ENCODE measurements at places on chromosomes 7 and 10.
A peak's percentile ranks its signal among the peaks of the same experiment; 100 is the strongest.

DNA sequence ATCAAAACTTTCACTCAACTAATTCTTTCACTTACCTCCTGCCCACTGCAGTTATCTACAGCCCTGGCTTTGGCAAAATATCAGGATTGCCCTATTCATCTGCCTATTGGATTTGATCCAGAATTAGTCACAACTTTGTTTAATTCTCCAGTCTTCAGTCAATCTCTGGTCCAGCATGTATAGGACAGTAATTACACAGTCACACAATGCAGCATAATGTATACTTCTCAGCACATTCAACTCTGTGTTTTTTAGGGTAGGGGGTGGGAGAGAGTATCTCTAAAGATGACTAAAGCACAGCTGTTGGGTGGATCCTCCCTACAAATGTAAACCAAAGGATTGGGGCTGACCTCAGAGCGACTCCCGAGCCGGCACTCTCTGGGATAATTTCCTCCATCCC, 17.7 kb upstream of the NRP1 start:
- peak; percentile 51 for DNase-seq

DNA sequence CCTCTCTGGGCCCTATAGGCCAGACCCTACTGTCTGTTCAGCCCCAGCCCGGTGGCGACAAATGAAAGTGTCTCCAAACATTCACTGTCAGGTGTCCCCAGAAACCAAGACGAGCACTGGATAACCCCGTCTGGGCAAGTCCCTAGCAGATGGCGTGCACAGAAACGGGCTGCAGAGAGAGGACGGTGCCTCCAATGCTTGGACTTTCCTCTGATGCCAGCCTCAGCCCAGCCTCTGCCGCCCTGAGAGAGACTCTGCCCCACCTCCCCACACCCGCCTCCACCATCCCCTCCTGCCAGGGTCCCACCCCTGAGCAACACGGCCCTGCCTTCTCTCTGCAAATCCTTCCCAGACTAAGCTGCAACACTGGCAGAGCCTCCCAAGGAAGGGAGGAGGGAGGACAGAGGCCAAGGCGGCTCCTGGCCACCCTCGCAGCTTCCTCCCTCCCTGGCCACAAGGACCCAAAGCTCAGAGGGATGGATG, 7.4 kb upstream of the LFNG start:
- no peak for DNase-seq

DNA sequence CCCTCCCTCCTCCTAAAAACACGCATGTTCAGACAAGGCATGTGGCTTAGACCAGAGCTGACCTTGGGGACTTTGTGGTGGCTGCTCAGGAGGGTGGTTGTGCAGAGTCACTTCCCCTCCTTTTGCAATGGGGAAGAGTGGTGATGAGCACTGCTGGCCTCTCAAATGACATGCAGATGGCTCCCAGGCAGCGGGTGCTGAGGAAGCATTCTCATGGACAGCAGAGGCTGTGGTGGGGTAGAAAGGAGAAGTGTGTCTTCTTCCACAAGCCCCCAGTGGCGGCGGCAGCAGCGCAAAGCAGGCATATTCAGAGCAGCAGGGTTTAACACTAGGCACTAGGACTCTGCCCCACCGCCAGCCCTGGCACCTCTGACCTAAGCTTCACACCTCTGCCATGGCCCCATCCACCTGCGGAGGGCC, 105.9 kb upstream of the ANLN start:
- DNase-seq = no peak

DNA sequence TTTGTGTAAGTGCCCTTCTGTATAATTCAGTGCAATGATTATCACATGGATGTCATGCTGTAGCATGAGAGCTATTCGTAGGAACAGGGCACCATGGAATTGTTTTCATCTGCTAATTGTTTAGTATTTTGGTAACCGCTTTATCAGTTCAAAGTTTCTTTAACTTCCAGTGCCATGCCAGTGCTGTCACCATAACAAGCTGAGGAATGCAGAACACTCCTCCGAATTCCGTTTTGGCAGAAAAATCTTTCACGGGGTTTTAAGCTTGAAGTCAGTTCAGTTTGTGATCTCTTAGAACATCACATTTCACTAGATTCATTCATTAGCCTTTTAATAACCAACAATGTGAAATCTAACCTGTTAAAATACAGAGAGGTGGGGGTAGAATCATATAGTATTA, 117.2 kb upstream of the SEMA3C start:
- DNase-seq = no peak

GRCh38 chr10:48681740-48682139, 2.9 kb upstream of the WDFY4 start:
- DNase-seq = no peak

DNA sequence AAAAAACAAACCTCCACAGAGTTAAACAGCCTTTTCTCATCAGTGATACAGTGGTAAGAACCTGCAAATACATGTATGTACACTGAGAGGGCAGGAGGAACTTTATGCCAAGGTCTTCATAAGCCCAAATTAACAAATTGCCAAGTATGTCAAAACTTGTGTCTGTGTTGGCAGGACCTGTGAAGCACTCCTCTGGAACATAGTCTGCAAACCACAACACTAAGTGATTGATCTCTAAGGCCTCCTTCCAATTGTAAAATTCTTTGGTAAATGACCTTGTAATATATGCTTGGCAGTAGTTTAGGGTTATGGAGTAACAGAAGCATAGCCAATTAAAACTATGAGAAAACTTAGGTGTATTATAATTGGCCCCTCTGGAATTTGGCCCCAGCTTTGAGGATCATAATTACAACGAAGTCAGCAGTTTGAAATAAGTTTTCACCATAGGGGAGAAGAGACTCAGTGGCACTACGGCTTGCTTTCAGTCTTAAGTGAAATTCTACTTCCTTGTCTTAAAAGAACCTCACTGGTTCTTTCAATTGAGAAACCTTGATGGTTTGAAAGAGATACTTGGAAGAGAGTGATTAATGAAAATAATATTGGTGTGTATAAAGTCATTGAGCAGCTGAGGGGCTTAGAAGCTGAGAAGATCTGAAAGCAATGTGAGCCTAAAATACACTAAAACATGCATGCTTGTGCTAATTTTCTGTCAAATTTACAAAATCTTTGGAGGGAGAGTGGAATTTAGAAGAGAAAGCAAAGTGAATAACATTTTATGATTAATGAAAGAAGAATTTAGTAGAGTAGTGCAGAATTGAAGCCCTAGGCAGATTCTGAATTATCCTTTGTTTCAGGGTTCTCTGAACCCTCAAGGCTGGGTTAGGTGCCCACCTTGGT, 57.6 kb downstream of the CNNM2 start:
- no peak for DNase-seq

GRCh38 chr7:50463035-50463434, 12.9 kb upstream of the FIGNL1 start:
- DNase-seq = no peak

DNA sequence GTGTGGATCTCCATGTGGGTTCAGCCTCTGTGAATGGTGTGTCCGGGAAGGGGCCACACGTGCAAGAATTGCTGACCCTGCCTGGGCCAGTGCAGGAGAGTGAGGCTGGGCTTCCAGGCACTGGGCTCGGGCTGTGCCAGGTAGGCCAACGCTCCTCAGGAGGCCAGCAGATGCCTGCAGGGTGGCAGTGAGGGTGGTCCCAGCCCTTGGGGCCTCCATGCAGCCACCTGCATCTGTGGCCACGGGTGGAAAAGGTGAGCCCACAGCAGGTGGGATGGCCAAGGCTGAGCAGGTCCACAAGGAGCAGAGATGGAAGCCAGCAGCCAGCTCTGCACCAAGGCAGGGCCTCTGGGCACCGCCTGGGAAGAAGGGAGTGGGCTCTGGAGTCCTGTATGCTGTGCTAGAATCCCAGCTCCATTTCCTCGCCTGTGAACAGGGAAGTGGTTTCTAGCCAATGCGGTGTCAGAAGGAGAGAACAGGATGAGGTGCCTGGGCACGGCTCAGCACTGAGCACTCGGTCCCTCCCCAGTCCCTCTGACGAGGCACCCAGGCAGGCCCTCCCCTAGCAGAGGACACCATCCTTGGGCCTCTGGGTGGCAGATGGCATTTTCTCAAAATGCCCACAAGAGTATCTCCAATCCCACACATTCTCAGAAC, 31.1 kb upstream of the RET start:
- no peak for DNase-seq

DNA sequence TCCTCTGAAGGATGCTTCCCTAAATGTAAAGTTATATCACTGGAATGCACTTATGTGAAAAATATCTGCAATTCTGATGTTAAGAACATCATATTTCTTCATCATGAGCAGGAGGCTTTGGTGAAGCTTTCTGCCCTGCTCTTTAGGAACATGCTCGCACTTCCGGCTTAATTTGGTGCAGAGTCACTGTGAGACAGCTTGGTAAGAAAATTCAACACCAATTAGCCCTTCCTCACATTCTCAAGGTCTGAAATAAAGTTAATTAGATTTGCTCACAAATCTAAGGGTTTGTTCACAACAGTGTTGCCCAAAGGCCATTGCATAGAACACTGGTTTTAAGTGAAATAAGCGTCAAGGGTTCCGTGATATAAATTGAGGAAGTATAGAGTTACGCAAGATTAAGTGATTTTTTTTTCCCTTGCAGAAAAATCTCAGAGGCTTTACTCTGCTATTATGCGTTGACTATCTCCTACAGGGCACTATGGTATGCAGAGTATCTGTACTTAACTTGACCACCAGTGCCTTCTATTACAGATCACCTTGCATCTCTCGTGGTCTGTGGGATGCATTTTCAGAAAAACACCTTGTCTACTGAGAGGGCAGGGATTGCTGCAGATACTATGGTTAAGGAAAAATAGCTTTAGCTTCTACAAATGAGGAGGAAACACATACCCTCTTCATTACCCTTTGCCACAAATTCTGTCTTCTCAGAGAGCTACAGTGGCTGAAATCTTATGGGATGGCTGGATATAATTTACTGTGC, 953.9 kb downstream of the TYW1 start:
- no peak for DNase-seq

DNA sequence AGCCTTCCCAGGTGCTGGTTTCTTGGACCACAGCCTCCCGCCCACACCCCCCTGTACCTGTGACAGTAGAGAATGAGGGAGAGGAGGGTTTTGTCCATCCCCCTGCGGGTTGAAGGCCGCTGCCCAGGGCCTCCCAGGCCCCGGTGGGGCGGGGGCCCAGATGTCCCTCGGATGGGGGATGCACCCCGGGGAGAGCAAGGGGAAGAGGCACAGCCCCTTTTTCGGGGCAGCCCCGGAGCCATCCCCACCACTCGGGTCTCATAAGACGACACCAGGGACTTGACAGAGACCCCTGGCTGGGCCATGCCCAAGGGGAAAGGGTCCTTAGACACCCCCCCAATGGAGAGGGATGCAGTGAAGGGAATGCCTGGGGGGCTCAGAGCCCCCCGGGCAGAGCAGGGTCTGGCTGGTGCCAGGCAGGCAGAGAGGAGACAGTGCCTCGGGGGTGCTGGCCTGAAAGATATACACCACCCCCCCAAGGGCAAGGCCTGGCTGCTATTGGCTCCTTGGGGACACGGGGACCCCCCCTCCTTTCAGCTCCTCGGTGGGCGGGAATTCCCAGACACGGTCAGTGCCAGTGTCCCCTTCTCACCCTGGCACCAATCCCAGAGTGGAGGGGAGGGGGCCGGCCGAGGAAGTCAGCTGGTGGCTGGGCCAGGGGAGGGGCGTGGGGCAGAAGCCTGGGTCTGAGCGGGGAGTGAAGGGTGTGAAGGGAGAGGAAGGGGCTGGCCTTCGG, 3.7 kb upstream of the SPACDR start:
- no peak for DNase-seq
